ENCODE measurements at places on chromosomes 6 and 20.

GRCh38 chr6:148650941-148651505, 95.8 kb upstream of the UST start:
- H3K27ac ChIP-seq = no peak overlapping the region
- no peaks in the 10 kb centered on the region for H3K4me1 ChIP-seq
- no peaks in the 10 kb centered on the region for H3K36me3 ChIP-seq
- H3K4me3 ChIP-seq = no peak overlapping the region
- no peak for DNase-seq

DNA sequence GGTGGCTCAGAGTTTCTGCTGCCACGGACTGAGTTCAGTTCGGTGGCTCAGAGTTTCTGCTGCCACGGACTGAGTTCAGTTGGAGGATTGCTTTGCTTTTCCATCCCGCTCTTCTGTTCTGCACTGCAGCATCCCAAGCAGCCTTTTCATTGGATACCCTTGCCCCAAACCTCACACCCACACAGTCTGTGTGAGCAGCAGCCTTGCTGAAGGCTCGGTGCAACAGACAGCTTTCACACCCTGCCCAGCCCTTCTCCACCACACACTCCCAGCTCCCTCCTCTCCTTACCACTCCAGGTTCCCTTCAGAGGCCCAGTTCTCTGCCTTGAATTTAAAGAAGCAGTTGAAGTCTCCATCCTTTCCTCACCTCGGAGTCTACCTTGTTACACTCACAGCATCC, 52.5 kb upstream of the CHD6 start:
- no peaks in the 10 kb centered on the region for H3K27me3 ChIP-seq
- no peak overlapping the region for H3K4me3 ChIP-seq
- no peaks in the 10 kb centered on the region for H3K36me3 ChIP-seq
- DNase-seq = no peak

DNA sequence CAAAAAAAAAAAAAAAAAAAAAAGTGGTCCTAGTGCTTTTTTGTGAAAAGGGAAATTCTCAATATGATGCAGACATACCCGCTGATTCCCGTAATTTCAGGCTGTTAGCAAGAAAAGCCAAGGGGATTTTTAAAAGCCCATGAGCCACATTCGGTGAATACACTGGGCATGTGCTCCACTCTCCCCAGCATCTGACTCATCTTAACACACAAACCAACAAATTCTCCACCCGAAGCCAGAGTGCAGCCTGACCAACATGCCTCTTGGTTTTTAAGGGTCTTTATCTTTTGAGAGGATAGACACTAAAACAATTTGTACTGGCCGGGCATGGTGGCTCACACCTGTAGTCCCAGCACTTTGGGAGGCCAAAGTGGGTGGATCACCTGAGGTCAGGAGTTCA, 45.5 kb upstream of the CD83 start:
- H3K36me3 ChIP-seq = no peaks in the 10 kb centered on the region
- H3K4me3 ChIP-seq = no peak overlapping the region
- no peak for DNase-seq
- no peak overlapping the region for H3K27ac ChIP-seq

DNA sequence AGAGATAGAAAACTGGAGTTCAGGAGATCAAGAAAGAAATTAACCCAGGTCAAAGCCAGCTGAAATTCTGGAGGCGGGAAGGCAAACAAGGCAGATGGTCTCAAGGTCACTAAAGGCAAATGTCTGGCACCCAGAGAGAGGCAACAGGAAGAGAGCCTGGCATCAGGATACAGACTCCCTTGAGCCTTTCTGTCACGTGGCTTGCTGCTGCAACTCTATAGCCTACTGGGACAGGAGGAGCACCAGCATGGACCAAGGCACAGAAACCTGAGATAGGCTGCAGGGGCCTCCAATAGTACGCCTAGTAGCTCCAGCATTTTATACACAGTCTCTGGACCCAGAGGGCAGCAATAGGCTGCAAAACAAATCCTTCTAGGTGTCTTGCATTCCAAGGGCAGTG, 75.1 kb downstream of the SEL1L2 start:
- no peak overlapping the region for H3K4me3 ChIP-seq
- H3K27me3 ChIP-seq = no peaks in the 10 kb centered on the region
- no peak for DNase-seq
- no peaks in the 10 kb centered on the region for H3K36me3 ChIP-seq
- no peaks in the 10 kb centered on the region for H3K4me1 ChIP-seq

- H3K4me1 ChIP-seq = peaks cover 20% of the 10 kb centered on the region
- no peak for DNase-seq
- H3K36me3 ChIP-seq = no peaks in the 10 kb centered on the region
- H3K27ac ChIP-seq = no peak overlapping the region
- H3K4me3 ChIP-seq = no peak overlapping the region
Measured at GRCh38 chr6:139443231-139444112, 69.0 kb upstream of the CITED2 start.

GRCh38 chr6:131163886-131164285, 28.6 kb downstream of the AKAP7 start:
- DNase-seq = no peak
- H3K27ac ChIP-seq = no peak overlapping the region
- H3K27me3 ChIP-seq = no peaks in the 10 kb centered on the region
- no peak overlapping the region for H3K4me3 ChIP-seq

All from neuronal stem cell (in vitro differentiated cells).